ENCODE measurements at places on chromosomes 7 and 10.

GRCh38 chr7:2411815-2412586 lies 8.6 kb downstream of the CHST12 start:
- no peak for DNase-seq

DNA sequence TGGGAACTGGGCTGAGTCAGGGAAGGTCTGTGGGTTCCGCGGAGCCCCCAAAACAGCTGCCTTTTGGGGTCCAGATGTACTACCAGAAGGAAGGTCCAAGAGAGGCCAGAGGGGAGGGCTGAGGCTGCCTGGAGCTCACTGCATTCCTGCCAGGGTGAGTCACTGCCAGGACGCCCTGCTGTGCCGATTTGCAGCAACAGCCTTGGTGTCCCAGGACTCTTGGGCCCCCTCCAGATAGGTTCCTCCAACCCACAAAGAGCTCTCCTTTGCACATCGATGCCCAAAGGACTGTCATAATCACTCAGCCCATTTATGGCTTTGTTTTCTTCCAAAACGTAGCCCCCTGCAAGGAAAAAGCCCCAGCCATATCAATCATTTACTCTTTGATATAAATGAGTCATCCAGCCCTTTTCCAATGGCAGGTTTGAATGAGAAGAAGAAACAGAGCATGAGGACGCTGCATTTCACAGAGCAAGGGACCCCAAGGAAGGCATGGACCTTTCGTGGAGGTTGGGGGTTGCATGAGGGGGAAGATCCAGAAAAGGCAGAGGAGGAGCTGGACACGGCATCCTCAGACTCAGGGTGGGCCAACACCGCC lies 32.2 kb upstream of the COL13A1 start:
- no peak for DNase-seq

DNA sequence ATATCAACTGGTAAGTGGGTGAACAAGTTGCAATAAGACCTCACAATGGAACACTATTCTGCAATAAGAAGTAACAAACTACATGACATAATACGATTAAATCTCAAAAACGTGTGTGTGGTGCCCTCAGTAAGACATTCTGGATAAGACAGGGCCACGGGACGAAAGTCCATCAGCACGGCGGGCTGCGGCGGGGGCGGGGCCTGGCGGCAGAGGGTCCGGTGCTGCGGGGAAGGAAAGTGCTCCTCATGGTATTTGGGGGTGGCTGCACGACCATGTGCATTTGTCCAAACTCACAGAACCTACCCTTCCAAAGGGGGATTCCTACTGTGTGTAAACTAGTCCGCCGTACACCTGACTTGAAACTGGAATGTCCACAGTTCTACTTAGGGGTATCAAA lies 341.8 kb downstream of the TCERG1L start:
- DNase-seq, result no peak

DNA sequence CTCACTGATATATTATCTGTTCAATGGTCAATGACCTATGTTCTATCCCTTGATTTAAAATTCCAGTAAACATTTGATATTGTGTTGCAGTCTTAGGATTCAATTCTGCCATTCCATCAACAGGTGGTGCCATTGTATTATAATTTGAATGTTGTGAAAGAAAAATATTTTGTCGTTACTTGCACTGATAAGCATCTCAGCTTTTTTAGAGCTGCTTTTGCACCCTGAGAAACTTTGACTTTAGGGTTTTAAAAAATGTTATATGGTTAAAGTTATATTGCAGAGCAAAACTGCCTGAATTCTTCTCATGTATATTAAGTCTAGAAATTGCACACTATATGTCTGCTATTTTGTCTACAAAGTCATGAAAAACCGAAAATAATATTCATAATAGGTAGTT lies 18.8 kb upstream of the MINDY3 start:
- no peak for DNase-seq

DNA sequence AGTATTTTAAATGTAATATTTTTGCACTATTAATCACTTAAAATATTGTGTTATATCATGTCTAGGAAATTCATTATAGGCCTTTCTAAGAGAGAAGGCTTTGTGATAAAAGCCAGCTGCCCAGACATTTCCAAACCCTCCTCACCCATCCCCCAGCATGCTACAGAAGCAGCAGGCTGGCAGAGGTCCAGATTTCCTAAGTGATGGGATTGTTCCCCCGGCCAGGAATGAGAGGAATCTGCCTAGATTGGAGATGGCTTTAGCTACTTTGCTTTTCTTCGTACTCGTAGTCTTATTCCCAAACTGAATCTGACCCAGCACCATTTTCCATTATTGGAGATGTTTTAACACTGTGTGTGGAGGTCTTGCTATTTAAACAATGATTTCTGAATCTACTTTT lies 29.4 kb downstream of the CDK14 start:
- DNase-seq, result no peak

DNA sequence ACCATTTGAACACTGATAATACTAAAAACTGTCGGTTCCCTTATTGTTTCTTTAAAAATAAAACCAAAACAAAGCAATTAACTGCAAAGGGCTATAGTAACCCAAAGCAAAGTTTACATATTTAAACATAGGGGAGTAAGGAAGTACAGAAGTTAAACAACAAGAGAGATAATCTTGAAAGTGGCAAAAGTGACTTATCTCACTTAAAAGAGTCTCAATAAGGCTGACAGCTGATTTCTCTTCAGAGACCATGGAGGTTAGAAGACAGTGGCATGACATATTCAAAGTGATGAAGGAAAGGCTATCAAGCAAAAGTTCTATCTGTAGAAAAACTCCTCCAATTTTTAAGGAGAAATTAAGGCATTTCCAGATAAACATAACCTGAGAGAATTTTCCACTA lies 233.5 kb upstream of the HDAC9 start:
- DNase-seq, result no peak

All from stimulated activated CD8-positive, alpha-beta memory T cell treated with anti-CD3 and anti-CD28 coated beads, Interleukin-7, amount 100 ng/mL, for 1 hour (primary cell).